ENCODE measurements at places on chromosomes 4 and X.

DNA sequence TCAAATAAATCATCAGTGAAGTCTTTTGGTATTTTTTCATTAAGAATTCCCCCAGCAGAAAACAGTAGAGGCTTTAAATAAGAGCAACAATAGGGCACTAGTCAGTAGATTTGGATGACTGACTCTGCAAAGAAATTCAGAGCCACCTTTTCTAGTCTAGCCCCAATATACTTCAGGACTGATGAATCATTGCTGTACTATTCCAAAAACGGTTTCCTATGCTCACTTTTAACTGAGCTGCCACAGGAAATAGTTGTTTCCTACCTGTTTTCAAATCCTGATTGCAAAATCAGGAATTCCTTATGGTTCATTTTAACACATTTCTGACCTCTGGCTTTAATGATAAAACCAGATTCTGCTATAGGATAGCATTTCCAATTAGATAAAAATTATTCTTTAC, 171.6 kb downstream of the NR3C2 start:
- DNase-seq: no peak

GRCh38 chr4:122953924-122954323, 31.5 kb upstream of the NUDT6 start:
- no peak for DNase-seq

- no peak for DNase-seq
Measured at GRCh38 chr4:85557016-85557901, 82.3 kb downstream of the ARHGAP24 start.

DNA sequence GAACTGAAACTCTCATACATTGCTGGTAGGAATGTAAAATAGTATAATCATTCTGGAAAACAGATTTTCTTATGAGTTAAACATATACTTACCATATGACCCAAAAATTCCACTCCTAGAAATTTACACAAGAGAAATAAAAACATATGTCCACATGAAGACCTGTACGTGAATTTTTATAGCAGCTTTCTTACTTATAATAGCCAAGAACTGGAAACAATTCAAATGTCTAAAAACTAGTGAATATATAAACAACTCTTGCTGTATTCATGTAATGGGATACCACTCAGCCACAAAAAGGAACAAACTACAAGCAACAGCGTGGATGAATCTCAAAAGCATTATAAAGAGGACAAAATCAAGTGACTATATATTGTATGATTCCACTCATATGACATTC, 27.5 kb downstream of the TMEM156 start:
- DNase-seq: no peak

- peak; percentile 53 for DNase-seq
Measured at GRCh38 chr4:88378691-88379559, at the start of gene HERC6. TSS of gene HERC6 (plus strand) at chr4:88378852. CDS start at chr4:88378922, 70 bp downstream.

DNA sequence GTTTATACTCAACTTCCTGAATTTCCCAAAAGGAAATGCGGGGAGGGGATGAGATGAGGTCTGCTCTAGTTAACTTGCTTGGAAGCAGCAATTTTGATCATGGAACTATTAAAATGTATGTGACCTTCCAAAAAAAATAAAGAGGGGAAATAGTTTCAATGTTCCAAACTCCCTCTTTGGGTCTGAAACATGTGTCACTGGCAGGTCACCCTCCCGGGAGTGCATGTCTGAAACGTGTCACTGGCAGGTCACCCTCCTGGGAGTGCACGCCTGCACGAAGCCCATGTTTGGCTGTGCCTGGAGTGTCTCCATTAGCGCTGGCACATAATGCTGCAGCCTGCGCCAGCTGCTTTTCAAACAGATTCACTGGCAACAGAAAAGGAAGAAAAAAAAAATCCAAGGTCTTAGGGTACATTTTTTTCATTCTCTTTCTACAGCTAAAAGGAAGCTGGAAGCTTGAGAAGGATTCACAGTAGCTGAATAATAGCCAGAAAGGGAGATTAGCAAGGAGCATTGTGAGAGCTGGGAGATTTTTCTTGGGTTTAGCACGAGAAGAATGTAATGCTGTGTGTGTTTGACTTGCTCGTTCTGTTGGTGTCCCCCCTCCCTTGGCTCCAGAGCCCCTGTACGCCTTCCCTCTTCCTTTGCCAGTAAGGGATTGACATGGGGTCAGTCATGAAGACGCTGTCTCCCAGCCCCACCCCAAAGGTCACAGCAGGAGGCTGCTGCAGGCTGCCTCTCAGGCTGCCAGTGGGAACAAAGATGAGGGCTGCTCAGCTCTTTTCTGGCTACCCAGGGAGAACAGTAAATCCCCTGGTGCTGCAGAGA, 39.2 kb upstream of the TLR3 start:
- no peak for DNase-seq
